Activated naive CD4-positive, alpha-beta T cell treated with anti-CD3 and anti-CD28 coated beads, Interleukin-2, amount 10 ng/mL, durations not matched to agents 7 days and 5 days (primary cell): ENCODE measurements at places on chromosomes 7 and 10.

GRCh38 chr10:119786117-119786769 is 60.4 kb downstream of the INPP5F start:
- peaks cover 3% of the 10 kb centered on the region for H3K27me3 ChIP-seq
- peaks cover 13% of the 10 kb centered on the region for H3K36me3 ChIP-seq
- peaks cover 42% of the 10 kb centered on the region for H3K4me1 ChIP-seq
- no peak for DNase-seq

DNA sequence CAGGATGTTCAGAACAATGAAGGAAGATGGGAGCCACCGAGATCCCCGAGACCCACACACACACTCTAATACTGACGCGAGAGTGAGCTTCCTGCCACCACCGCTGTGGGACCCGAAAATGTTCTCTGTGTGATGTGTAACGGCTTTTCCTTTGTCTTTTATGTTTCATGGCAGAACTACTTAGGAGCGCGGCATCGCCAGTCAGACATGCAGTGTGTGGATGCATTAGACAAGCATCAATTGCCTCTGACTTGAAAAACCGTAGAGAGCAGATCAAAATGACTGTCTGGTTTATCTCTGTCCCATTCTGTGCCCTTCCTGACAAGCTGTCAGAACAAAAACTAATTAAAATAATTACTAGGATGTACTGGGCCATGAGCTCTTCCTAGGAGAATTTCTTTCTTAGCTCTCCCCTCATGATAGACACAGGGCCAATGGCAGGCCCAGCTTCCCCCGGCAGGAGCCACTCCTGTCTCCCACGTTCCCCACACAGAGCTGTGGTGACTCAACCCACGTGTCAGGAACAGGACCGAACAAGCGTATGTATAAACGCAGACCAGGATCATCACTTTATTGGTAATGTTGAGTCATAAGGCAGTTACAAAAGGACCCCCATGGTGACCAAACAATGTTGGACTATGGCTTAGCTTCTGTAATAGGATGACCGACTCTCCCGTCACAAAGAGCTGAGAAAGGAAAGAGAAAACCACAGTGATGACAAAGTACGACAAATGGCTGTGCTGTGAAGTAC is 705.0 kb downstream of the PARD3 start:
- no peak for DNase-seq
- H3K36me3 ChIP-seq: no peaks in the 10 kb centered on the region
- H3K4me1 ChIP-seq: no peaks in the 10 kb centered on the region
- no peaks in the 10 kb centered on the region for H3K27me3 ChIP-seq
- no peak overlapping the region for H3K4me3 ChIP-seq

- no peaks in the 10 kb centered on the region for H3K36me3 ChIP-seq
- no peak for DNase-seq
- H3K27me3 ChIP-seq: peaks cover 12% of the 10 kb centered on the region
- no peak overlapping the region for H3K4me3 ChIP-seq
These were observed 41.6 kb downstream of the LAMB1 start for GRCh38 chr7:107961405-107961804.

GRCh38 chr10:86600296-86600695 is 54.1 kb upstream of the OPN4 start:
- H3K36me3 ChIP-seq: no peaks in the 10 kb centered on the region
- H3K27me3 ChIP-seq: peaks cover 19% of the 10 kb centered on the region
- no peaks in the 10 kb centered on the region for H3K4me1 ChIP-seq

- H3K27ac ChIP-seq: no peak overlapping the region
- DNase-seq: no peak
- no peaks in the 10 kb centered on the region for H3K27me3 ChIP-seq
- no peaks in the 10 kb centered on the region for H3K36me3 ChIP-seq
- H3K4me3 ChIP-seq: no peak overlapping the region
These were observed 253.2 kb downstream of the BMPER start for GRCh38 chr7:34158368-34159153.
